ENCODE measurements at places on chromosomes 5 and 9.

- DNase-seq, result no peak
These were observed 12.8 kb upstream of the WHRN start for GRCh38 chr9:114518120-114518519.

DNA sequence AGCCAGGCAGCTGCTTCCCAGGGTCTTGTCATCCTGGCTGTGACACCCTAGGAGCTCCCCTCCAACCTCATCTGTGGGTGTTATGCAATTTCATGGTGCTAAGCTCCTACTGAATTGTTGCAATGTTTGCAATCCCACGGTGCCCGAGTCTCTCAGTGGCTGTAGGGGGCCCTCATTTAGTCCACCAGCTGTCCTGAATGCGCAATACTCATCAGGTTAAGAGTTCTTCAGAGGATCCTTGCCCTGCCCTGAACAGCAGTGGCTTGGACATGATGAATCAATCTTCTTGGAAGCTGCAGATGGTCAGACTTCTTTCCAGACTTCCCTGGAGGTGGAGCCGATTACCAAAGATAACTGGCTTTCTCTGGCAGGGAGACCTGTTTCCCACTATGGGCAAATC lies 584.1 kb downstream of the CCDC171 start:
- no peak for DNase-seq

DNA sequence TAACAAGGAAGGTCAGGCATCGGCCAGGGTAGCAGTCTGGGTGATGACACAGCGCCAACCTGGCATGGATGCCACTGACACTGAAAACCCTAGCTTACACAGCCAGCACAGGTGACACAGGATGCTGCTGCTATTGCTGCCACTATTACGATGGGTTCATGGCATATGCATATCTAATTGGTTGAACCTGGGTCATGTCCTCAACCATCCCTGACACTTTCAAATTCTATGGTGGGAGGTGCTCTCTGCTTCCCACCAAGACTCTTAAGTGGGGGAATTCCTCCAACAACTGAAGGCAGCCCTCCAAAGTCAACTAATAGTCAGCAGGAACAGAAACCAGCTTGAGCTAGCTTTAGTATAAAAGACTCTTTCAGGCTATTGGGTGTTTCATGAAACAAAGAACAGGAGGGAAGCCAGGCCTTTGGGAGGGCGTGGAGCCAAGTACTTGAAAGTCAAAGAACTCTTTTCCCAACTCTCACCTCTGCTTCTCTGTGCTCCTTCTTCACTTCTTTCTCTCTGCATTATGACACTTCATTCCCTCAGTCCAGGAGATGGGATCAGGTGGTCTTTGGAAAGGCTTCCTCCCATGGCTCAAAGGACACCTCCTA lies 21.3 kb downstream of the PTTG1 start:
- no peak for DNase-seq

DNA sequence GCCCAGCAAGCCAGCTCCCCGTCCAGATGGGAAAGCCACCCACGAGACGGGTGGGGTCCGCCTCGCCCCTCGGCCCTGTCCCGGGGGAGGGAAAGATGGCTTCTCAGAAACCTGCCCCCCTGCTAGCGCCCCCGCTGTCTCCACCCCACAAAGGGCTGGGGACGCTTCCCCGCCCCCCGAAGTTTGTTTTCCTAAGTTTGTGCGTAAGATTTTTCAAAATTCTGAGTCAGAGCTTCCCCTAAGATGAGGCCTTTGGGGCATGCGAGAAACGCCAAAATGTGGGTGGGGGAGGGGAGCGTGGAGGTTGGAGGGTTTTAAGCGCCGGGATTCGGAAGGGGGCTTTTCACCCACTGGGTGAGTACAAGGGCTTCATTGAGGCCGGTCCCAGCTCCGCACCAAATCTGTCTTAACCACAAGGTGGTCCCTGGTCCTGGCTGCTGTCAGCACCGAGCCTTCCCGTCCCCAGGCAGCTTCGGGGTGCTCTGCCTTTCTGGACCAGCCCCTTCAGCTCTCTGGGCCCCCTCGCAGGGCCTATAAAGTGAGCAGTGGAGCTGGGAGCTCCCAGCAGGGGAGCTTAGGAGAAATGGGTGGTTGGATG lies 32.3 kb downstream of the PRRX2 start:
- no peak for DNase-seq

DNA sequence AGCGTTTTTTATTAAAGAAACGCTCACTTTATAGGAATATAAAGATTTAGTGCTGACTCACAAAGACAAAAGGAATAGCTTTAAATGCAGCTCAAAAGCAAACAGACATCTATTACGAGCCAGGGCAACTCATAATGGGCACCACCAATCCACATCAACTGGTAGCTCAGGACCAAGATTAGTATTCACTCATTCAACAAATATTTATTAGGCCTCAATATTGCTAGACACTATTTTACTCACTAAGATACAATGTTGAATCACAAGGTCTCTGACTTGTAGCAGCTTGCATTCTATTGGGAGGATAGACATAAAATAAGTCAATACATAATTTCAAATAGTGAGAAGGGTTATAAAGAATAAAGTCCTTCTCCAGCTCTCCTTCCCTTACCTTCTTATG lies 8.0 kb upstream of the MAN2A1 start:
- DNase-seq, result no peak

DNA sequence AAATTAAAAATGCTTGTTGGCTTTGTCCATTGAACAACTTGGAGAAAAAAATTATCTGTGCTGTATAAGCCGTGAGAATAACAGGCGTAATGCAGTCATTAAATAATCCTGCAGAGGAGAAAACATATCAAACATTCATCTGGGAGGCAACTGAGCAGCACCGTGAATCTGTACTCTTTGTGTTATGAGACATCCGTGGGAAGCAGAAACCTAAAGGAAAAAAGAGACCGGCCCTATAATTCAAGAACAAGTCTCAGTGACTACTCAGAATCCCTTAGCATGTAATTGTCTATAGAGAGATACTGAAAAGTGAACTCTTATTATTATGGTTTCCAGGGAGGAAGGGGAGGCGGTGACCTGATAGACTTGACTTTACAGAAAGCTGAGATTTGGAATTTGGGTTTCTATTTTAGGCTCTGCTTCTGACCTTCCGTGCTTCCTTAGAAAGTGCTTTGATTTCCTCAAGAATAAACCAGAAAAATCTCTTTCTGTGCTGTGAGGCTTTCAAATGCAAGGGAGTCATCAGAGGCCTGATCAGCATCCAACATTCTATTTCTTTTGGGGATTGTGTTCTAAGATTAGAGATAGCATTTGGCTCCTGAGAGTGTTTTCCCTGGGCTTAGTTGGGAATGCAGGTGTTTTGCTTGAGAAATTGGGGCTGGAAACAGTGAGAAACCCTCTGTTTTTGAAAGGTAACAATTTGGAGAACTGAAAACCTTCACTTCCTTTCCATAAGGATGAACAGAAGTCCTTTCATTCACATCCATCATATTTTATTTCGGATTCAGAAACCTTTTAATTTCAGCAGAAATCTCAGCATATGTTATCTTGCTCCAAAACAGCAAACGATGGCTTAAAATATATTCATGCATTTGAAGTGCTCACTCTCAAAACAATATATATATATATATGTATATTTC lies 296.7 kb downstream of the CSNK1G3 start:
- DNase-seq, result no peak

GRCh38 chr5:316210-317085 lies 5.1 kb upstream of the AHRR start:
- no peak for DNase-seq

- no peak for DNase-seq
These were observed 63.4 kb upstream of the RNF38 start for GRCh38 chr9:36463467-36463866.

GRCh38 chr5:81856948-81857928 lies 106.3 kb upstream of the SSBP2 start:
- DNase-seq, result peak; percentile 69

DNA sequence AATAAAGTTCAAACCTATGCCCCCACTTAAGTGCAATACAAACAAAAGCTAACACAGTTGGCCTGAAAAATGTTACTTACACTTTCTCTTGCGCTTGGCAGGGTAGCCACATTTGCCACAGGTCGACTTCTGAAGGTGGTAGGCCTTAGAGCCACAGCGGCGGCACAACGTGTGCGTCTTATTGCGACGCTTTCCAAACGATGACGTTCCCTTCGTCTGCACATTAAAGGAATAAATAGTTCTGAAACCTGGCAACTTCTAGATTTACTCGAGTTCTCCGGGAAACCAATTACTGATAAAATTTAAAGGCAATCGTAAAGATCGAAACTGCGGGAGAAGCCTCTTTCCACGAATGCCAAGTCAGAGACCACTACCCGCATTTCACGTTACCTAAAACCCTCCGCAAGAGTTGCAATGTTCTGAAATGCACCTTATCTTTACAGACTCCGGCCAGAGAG lies 602 bp downstream of the RPL37 start:
- DNase-seq, result no peak

- no peak for DNase-seq
These were observed 62.8 kb downstream of the ERBIN start for GRCh38 chr5:65989158-65989557.

Measured in NCI-H510A (cell line).